ENCODE measurements at places on chromosomes 2 and 18.

GRCh38 chr2:186726938-186727337 is 33.1 kb downstream of the FAM171B start:
- H3K4me1 ChIP-seq, result peaks cover under 1% of the 10 kb centered on the region
- H3K36me3 ChIP-seq, result no peaks in the 10 kb centered on the region
- no peak overlapping the region for H3K27ac ChIP-seq
- no peaks in the 10 kb centered on the region for H3K27me3 ChIP-seq
- no peak overlapping the region for H3K4me3 ChIP-seq

DNA sequence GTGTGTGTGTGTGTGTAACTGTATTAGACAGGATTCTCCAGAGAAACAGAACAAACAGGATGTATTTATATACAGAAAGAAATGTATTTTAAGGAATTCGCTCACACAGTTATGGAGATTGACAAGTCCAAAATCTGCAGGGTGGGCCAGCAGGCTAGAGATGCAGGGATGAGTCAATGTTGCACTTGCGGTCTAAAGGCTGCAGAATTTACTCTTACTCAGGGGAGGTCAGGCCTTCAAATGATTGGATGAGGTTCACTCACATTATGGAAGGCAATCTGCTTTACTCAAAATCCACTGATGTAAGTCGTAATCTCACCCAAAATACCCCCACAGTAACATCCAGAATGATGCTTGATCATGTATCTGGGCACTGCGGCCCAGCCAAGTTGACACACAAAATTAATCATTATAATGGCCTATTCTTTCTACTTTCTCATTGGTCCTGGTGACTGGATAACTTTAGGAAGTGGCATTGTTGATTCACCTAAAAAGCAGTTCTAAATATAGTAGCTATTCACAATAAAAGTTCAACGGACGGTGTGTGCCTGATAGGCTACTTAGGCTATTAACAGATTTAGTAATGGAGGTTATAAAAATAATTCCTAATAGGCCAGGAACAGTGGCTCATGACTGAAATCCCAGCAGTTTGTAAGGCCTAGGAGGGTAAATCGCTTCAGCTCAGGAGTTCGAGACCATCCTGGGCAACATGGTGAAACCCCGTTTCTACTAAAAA is 40.6 kb upstream of the ACYP2 start:
- H3K4me3 ChIP-seq, result no peak overlapping the region
- no peaks in the 10 kb centered on the region for H3K27me3 ChIP-seq
- no peak overlapping the region for H3K27ac ChIP-seq
- H3K36me3 ChIP-seq, result no peaks in the 10 kb centered on the region
- DNase-seq, result no peak

DNA sequence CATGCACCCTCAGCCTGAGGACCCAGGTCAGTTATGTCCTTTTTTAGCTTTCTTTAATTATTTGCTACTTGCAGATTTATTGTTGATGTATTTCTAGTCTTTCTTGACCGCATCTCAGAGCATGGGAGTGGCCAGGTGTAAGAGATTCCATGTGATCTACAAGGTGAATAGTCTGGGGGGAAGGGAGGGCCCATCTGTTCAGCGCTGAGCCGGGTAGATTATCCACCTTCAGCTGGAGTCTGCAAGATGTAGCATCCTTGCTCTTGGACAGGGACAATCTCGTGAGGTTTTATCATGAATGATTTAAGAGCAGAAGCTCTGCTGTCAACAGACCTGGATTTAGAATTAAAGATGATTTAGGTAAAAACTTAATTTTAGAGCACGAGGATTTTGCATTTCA is 12.0 kb upstream of the DGKD start:
- no peaks in the 10 kb centered on the region for H3K36me3 ChIP-seq
- no peaks in the 10 kb centered on the region for H3K4me1 ChIP-seq
- no peak overlapping the region for H3K4me3 ChIP-seq
- no peak for DNase-seq
- no peak overlapping the region for H3K27ac ChIP-seq

DNA sequence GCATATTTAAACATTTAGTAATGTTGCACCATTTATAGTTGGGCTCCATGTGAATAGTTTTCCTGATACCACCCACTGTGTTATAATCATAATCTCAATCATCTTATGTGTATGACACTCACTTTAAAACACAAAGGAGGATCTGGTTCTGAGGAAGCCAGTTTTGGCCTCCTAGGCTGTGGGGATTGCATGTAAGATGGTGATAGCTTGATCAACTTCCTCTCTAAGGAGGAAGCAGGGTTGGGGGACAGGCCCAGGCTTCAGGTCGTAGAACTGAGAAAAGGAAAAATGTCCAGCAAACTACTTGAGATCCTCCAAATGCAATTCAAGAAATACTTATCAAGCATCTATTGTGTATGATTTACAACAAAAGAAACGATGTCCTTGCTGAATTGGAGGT is 4.9 kb upstream of the PPM1B start:
- no peak overlapping the region for H3K4me3 ChIP-seq
- no peaks in the 10 kb centered on the region for H3K4me1 ChIP-seq
- H3K36me3 ChIP-seq, result no peaks in the 10 kb centered on the region
- H3K27ac ChIP-seq, result no peak overlapping the region

Data from hepatocyte (in vitro differentiated cells).